Vein endothelial cell (primary cell): ENCODE measurements at places on chromosomes 7 and 10. TPM values are rescaled to one million over a fixed set of nuclear protein-coding genes. Genes with fewer than 3 reads are reported as not detected.

TNS3 gene
- total RNA-seq, result 16.0 and 19.6 TPM in 2 replicates

ZNF853 gene
- total RNA-seq, result 0.29 and 0.65 TPM in 2 replicates

TRIM73 gene
- 0.98 and 1.2 TPM in 2 replicates for total RNA-seq

AMPH gene
- 0.10 TPM in 1 of 2 replicates, not detected in the other for total RNA-seq

KIAA1549 gene
- total RNA-seq, result 3.9 and 5.0 TPM in 2 replicates

MACROH2A2 gene
- not detected in 2 replicates for total RNA-seq

HOXA4 gene
- total RNA-seq, result 1.4 and 1.6 TPM in 2 replicates

CEP55 gene
- 18.9 and 39.1 TPM in 2 replicates for total RNA-seq

IDI2 gene
- total RNA-seq, result not detected in 2 replicates

ANKRD1 gene
- 528 and 752 TPM in 2 replicates for total RNA-seq

NUDCD3 gene
- 68.0 and 68.9 TPM in 2 replicates for total RNA-seq

GPR158 gene
- total RNA-seq, result not detected in 2 replicates

ADIRF gene
- total RNA-seq, result 10.0 and 11.4 TPM in 2 replicates

GPR26 gene
- not detected in 2 replicates for total RNA-seq

OLAH gene
- under 0.01 TPM in 1 of 2 replicates, not detected in the other for total RNA-seq

C7orf57 gene
- total RNA-seq, result not detected in 2 replicates

CFAP46 gene
- total RNA-seq, result 1.3 and 1.5 TPM in 2 replicates

C10orf67 gene
- total RNA-seq, result not detected in 2 replicates

RADIL gene
- total RNA-seq, result 0.48 and 0.65 TPM in 2 replicates

HGF gene
- total RNA-seq, result 2.3 and 5.3 TPM in 2 replicates

FGFR2 gene
- not detected in 2 replicates for total RNA-seq

VWDE gene
- not detected in 2 replicates for total RNA-seq

ZNF804B gene
- not detected in 2 replicates for total RNA-seq

TBX20 gene
- not detected in 2 replicates for total RNA-seq

ADCYAP1R1 gene
- total RNA-seq, result 0.19 and 0.33 TPM in 2 replicates
